ENCODE measurements at places on chromosomes 7 and 10.

- no peak for DNase-seq
These were observed 19.6 kb upstream of the CTTNBP2 start for GRCh38 chr7:117892821-117893220.

- no peak for DNase-seq
These were observed 20.0 kb downstream of the KCNH2 start for GRCh38 chr7:150958062-150958552.

DNA sequence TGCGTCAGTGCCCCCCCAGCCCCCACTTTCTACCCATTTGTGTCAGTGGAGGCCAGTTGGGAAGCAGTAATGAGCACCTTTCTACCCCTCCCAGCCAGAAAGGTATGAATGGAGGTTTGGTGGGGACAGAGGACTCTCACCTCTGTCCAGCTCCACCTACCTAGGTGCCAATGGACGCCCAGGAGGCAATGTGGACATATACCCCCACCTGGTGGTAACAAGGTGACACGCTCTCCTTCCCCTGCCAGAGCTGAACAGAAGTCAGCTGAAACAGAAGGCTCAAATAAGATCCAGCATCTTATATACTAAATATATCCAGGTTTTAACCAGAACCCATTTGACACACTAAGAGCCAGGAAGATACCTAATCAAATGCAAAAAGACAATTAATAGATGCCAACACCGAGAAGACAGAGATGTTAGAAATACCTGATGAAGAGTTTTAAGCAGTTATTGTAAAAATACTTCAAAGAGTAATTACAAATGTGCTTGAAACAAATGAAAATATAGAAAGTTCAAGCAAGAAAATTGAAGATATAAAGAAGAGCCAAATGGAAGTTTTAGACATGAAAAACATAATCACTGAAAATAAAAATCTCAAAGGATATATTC lies 18.4 kb upstream of the SORCS3 start:
- peak; percentile 81 for DNase-seq

GRCh38 chr10:49379596-49380410 lies 16.1 kb downstream of the DRGX start:
- no peak for DNase-seq

DNA sequence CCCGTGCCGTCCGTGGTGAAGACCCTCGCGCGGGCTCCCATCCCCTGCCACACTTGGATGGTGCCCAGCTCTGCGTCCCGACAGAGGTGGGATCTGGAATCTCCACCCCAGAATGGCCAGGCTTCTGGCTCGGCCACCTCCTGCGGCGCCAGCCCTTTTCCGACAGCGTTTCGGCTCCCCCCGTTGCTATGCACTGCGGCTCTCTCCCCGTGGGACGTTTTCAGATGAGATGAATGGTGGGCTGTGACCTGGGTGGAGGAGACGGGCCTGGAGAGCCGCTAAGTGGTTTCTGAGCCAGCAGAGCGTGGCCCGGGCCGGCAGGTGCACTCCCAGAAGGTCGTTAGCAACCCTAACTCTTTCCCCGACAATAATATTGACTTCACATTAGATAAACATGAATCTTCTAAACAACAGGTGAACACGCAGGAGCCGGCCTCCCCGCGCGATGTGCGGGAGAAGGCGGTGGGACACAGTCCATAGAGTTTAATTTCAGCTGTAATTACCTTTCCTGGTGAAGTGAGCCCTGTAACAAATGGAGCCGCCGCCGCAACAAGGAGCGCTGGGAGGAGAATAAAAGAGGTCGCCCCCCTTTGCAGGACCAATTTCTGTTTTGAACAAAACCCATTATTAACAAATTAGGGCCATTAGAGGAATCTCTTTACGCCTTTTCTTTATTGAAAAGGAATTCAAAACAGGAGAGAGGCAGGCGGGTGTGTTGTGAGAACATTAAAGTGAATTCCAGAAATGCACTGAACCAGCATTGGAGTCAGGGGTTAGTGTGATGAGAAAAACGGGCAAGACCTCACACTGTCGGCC lies 294.3 kb upstream of the PFKP start:
- DNase-seq: no peak

DNA sequence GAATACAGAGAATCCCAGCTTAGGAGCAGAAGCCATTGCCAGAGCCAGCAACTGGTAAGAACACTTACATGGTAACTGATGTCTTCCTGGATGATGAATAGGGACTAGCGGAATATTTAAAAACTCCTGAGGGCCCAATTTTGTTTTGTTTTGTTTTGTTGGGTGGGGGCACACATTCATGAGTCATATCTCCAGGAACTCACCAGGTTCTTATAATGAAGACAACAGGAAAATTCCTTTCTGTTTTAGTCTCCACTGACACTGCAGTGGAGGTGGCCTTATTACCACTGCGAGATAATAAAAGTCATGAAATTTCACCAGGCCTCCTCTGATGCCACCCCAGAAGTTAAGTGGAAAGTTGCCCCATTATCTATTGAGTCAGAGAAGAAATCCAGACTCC lies 6.6 kb upstream of the CUZD1 start:
- no peak for DNase-seq

DNA sequence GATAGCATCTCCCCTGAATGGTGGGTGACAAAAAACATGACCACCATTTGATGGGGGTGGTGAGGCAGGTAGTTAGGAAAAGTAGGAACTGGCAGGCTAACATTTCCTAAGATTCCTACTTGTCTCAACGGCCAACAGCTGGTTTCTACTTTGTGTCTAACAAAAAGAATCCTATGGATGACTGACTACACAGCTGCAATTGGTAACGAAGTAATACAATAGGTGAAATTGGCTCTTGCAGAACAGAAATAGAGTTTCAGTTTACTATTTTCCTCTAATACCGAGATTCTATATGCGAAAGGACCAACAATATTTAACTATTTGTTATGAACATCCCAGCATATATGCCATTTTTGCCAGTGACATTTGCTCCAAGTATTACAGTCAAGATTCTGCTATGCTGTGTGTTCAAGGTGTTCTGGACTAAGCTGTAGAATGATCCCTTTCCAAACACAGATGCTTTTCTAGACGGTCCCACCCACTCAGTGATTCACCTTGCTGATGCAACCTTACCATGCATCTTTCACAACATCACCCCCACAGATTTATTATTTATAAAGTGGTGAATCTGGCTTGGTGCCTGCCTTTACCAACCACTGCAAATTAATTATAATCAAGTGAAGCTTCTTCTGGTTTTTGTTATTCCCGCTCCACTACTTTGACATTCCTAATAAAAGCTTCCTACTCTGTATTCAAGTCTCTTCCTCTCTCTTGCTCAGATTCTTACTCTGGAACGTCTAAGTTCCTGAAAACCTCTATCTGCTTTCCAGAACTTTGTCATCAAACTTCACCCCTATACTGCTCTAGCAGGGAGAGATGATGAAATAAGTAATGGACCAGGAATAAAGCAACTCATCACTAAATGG lies 16.8 kb downstream of the BBIP1 start:
- DNase-seq: no peak

DNA sequence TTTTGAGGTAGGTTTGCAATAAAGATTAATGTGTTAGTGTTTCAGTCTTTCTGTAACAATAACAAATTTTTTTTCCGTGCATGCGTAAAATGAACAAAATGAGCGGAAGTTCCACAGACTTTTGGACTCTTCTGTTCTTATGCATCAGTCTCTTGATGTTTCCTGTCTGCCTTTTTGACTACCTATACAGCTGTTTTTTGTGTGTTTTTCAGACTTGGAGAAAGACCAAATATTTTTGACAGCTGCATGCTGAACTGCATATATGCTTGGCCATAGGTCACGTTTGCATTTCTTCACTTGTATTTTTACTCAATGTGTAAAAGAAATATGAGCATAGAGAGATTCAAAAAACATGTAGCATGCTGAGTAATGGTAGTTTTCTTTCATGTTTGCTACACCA lies 119.3 kb downstream of the BBS9 start:
- no peak for DNase-seq

GRCh38 chr7:107210400-107210799 lies 41.6 kb downstream of the HBP1 start:
- no peak for DNase-seq

- DNase-seq: no peak
These were observed 37.3 kb upstream of the SEMA3D start for GRCh38 chr7:85224171-85224570.

DNA sequence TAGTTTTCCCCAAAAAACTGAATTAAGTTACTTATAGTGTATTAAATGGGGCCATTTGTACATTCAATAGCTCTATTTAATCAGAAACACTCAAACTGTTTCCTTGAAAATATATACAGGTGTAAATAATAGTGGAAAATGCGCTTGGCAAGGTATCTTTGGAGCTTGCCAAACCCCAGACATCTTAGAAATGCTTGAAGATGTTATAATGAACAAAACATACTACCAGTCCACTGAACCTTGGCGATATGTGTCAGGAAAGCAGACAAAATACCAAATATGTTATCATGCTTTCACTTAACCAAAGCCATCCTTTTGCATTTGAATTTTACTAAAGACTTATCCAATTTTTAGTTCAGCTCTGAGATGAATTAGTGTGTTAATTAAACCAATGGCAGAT lies 352.7 kb upstream of the SEMA3A start:
- no peak for DNase-seq

- no peak for DNase-seq
These were observed 9.8 kb upstream of the COMTD1 start for GRCh38 chr10:75245354-75246250.

DNA sequence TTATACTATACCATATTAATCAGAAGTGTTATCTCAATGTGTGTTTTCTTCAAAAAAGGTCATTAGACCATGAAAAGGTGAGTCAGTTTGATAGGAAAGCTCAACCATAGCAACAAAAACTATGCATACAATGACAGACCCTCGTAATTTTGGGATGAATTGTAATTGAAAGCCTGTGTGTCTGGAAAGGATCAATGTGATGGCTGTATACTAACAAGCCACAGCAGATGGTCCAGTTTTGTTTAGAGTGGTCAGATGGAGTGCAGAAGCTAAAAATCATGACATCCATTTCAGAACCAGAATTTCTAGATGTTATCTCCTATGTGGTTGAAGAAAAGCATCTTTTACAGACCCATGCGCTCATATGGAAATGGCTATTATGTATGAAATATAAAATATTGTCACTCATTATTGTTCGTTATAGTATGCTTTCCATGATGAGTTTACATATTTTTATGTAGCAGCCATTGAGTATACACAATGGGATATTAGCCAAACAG lies 88.3 kb upstream of the CNTNAP2 start:
- DNase-seq: no peak

DNA sequence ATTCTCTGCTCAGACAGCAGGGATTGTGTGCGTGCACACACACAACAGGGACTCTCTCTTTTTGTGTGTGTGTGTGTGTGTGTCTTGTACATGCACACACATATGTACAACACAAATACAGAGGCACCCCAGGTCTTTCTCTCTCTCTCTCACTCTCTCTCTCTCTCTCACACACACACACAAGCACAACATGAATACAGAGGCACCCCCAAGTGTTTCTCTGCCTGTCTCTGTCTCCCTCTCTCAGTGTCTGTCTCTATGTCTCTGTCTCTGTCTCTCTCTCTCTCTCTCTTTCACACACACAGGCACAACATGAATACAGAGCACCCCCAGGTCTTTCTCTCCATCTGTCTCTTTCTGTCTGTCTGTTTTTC lies 746 bp downstream of the NPFFR1 start:
- DNase-seq: no peak

Data from islet precursor cell (in vitro differentiated cells).